ENCODE measurements at places on chromosomes 4 and X.

DNA sequence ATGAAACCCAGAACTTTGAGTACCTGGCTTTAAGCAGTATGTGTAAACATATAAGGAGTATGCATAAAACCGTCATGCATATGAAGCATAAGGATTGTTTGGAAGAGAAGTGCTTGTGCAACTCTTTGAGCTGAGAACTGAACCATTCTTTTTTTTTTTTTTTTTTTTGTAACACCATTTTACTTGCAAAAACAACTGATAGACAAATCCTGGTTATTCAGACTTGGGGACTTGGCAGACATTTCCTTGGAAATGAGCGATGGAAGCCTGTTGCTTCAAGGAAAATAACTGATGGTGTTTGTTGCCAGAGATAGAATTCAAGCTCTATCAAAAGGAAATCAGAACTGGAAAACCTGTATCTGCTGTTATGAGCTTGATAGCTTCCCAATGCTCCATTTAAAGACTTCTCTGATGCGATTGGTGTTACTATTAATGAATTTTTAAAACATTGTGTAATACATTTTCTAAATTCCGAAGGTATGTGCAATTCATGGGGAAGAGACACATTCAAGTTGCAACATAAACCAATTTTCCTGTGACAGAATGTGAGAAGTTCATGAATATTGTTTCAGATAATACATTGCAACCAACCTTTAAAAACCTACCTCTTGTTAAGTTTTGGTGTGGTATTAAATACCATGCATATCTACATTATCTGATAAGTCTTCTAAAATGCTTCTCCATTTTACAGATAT lies 47.0 kb upstream of the FAT1 start:
- DNase-seq = no peak

DNA sequence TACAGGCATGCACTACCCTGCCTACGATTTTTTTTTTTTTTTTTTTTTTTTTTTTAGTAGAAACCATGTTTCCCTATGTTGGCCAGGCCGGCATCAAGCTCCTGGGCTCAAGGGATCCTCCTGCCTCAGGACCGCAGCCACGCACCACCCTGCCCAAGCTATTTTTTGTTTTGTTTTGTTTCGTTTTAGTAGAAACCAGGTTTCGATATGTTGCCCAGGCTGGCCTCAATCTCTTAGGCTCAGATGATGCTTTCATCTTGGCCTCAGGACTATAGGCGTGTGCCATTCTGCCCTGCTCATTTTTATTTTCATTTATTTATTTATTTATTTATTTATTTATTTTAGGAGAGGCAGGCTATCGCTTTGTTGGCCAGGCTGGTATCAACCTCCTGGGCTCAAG lies 1.2 kb upstream of the SSX3 start:
- DNase-seq = no peak

DNA sequence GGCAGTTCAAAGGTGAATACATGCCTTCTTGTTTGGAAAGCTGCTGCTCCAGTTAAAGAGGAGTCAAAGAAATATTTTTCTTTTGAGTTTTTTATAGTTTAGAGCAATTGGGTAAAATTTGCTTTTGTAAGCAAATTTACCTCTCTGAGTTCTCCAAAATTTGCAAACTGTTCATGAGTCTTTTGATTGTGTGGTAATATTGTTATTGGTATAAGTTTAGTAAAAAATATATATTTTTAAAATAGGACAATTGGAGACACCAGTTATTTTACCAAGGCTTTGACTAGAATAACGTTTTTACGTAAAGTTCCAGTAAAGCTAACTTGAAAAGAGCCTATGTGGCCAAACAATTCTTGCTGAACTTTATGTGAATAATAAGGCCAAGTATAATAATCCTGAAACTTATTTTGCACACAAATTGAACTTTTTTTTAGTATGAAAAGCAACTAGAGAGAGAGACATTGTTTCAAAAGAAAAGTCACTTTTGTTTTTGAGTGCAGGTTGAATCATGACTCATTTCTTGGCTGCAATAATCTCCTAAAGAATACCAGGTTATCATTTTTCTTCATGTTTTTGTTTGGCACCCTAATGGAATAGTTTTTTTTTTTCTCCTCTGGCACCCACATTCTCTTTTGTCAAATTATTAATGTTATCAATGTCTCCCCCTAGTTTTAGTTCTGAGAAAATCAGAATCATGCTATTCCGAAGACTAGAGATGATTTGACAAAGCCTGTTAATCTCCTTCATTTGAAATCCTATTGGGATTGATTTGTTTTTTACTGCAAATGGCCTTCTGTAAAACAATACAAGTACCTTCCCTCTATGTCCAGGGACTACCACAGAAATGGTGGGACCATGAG lies 57.1 kb downstream of the UGT2B10 start:
- no peak for DNase-seq

GRCh38 chr4:85127653-85128052 lies 161.2 kb upstream of the WDFY3 start:
- peak; percentile 9 for DNase-seq

DNA sequence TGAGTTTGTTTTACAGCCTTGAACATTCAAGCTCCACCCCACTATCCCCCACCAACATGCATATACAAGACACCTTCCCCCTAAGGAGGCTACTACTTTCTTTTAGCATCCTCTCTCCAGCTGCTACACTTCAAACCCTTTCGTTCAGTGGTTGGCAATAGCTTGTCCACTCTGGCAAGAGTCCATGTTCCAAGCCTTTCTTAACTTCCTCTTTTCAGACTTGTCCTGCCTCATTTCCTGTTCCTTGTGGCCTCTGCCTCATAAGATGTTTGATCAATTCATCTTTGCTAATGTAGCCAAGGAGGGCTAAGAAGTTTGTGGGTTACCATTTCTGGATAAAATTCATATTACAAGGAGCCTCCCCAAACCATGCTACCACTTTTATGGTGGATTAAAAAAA lies 20.8 kb upstream of the ZCCHC12 start:
- peak; percentile 76 for DNase-seq

- no peak for DNase-seq
Observed at GRCh38 chr4:157795495-157795894, 377.3 kb downstream of the GASK1B start.

GRCh38 chrX:2654436-2655340 lies 36.4 kb upstream of the CD99 start:
- DNase-seq = no peak

DNA sequence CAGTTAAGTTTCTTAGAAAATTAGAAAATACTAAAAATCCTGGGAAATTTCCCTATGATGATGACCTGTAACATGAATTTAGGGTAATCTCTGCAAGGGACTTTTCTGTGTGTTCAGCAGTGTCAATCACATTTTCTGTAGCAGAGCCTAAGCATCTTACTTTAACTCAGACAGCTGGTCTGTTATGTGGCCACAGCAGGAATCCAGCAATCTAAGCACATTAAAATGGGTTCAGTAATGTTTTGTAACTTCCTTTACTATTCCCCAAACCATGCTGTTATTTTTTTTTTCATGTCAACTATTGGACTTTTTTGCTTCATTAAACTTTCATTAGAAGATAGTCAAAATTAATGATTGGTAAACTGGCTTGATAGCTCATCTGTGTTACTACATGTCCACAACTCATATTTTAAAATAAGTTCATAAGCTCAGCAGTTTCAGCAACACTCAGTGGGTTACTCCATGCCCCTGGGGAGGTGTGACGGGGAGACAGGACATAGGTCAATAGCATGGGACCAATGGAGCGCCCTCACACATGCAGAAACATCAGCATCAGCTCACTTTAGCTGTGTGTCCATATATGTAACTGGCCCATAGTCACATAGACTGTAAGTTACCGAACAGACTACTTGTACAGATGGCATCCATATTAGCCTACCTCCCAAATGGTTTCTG lies 168.0 kb upstream of the PACRGL start:
- DNase-seq = no peak
